ENCODE measurements at places on chromosomes 3 and 15.

- no peak for DNase-seq
Measured at GRCh38 chr15:23497710-23498111, 50.7 kb upstream of the GOLGA6L2 start.

- no peak for DNase-seq
Measured at GRCh38 chr3:135781026-135781815, 184.3 kb upstream of the PPP2R3A start.

DNA sequence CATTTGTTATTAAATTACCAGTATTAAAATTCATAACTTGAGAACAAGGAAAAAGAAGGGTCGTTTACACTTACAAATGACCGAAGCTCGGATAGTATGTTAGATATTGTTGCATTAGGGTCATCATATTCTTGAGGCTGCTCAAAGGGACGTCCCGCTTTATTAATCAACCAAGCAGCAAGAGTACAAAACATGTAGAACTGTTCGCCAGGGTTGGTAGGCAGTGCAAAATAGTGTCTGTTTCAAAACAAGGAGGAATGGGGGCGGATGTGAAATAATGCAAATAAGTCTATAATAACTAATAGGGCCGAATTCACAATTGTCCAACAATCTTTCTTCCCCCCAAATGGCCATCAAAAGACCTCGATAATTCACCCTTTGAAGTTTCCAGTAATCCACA lies 2.9 kb downstream of the IFT57 start:
- no peak for DNase-seq

- no peak for DNase-seq
Measured at GRCh38 chr15:67174446-67174845, 80.0 kb downstream of the AAGAB start.

DNA sequence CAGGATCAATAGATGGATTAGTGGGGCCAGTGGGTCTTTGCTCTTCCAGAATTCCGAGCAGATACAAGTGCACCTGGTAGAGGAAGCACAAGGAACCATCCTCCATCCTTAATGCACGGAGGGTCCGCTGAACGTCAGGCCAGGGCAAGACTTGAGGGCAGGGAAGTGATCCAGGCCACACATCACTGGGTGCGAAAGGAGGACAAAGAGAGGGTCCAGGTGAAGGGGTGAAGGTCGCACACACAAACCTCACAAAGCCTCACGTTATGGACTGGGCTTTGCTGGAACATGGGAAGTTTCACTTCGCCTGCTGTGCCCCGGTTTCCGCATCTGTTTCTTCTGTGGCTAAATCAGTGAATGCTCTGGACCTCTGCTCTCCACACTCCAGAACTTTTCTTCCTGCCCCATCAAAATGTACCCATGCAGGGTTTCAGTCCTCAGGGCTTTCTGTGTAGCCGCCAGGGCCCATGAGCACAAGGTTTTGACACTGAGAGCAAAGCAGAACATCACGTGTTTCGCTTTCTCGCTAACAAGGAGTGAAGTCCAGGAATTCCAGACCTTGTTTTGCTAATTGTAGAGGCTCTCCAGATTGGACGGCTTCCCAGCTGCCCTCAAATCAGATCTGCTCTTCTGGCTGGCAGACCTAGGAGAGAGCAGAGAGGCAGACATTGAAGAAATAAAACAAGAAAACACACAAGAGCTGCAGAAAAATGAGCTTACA lies 56.3 kb downstream of the KLF15 start:
- DNase-seq, result no peak

DNA sequence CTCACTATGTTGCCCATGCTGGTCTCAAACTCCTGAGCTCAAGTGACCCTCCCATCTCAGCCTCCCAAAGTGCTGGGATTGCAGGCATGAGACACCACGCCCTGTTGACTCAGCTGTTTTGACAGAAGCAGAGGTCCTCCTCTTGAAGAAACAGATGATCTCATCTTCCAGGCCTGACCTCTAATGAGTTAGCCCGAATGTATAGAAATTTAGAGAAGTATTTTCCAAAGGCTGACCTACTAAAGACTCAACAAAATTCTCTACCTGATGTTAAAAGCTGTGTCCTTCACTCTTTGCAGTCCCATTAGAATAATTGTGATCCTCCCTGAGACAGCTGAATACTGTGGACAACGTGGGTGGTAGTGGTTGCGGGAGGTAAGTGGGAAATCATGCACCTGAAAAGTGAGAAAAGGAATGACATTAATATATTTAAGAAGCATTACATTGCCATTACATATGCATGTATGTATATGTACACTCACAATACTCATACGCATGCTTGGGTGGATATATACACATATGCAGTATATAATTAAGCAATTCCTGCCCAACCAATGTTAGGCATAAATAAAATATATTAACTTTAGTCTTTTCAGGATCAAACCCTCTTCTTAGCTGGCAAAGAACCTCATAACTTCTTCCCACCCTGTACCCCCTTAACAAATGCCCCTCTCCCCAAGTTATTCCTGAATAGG lies 204.6 kb upstream of the NR2F2 start:
- no peak for DNase-seq

- DNase-seq, result no peak
Measured at GRCh38 chr3:25084016-25084415, 344.0 kb upstream of the RARB start.

- no peak for DNase-seq
Measured at GRCh38 chr3:50582083-50582482, 12.8 kb downstream of the HEMK1 start.

GRCh38 chr3:36891701-36892160 lies 53.1 kb downstream of the TRANK1 start:
- DNase-seq, result no peak

DNA sequence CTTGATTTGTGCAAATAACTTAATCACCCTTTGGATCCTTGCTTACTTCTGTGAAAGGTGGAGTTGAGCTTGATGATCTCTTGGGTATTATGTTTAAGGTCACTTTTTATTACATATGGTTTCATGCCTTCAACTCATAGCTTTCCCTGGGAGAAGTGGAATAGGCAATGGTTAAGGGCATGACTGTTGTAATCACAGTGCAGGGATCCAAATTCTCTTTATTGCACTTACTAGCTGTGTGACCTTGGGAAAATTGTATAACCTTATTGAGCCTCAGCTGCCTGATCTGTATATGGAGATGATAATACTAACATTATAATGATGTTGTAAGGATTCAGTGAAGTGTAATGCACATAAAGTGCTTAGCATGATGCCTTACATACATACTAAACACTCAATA lies 59.1 kb downstream of the PLCL2 start:
- no peak for DNase-seq

DNA sequence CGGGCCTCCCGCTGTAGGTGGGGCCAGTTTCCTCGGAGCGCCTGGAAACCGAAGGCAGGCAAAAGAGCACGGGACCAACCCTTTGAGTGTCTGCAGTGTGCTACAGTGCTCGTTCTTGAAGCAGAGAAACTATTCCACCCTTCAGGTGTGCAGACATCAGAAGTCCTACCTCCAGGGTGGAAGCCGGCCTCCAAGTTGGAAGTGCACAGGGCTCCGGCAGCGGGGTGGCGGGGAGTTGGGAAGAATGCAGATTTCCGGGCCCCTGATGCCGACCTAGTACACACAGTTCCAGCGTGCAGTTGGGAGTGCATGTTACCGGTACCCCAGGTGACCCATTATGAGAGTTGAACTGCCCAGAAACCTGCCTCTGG lies 3.0 kb downstream of the KLF13 start:
- DNase-seq, result no peak

DNA sequence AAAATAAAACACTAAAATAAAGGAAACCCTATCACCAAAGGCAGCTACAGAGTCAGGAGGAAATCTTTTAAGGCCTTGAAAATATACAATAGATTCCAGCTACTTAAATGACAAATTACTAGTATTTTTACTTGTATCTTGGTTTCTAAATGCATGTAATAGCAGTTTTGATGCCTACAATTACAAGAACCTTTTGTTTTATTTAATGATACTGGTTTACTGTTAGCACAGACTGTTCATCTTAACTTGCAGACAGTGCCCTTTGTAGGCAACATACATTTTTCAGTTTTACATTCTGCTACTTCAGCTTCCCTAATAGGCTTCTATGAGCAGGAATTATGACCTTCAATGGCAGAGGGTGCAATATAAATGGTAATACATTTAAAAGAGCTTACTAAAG lies 54.1 kb downstream of the ZNF280D start:
- DNase-seq, result no peak

DNA sequence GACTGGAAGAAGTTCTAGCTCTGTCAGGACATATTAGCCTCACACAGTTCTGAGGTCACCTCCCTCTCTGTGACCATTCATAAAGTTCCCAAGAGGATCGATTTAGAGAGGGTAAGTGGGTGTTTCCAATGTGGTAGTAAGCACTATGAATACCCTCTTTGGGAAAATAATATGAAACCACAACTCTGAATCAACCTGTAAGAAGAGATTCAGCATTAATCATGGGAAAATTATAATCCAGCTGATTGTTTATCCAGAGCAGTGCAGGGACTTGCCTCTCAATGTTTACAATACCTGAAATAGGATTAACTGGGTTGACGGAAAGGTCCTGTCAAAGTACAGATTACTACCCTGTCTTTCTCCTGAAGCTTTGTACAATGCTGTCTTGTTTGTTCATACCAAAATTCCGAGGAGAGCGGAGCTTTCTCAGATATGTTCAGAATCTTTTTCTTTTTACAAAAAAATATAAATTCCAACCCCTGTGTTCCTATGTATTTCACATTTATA lies 302.9 kb upstream of the DPPA4 start:
- no peak for DNase-seq

DNA sequence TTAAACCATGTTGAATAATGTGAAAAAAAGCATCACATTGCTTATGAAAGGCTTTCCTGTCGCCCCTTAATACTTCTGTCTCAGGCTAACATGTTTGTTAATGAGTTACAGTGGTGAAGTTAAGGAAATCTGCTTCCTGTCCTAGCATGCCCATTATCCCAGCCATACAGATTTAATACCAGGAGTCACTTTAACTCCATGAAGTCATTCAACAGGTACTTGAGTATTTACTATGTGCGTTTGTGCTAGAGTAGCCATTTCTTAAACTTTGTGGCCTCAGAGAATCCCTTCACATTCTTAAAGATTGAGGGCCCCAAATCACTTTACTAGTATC lies 10.1 kb upstream of the SETD5 start:
- no peak for DNase-seq

All from stimulated activated CD4-positive, alpha-beta T cell treated with anti-CD3 and anti-CD28 coated beads, TNF-alpha, amount 100 ng/mL, for 1 hour (primary cell).